ENCODE measurements at places on chromosomes 3 and 15.

- DNase-seq: peak; percentile 75
Observed at GRCh38 chr3:154943981-154944380, 136.1 kb upstream of the MME start.

- DNase-seq: peak; percentile 77
Observed at GRCh38 chr15:74790080-74790916, 8.4 kb downstream of the CSK start.

DNA sequence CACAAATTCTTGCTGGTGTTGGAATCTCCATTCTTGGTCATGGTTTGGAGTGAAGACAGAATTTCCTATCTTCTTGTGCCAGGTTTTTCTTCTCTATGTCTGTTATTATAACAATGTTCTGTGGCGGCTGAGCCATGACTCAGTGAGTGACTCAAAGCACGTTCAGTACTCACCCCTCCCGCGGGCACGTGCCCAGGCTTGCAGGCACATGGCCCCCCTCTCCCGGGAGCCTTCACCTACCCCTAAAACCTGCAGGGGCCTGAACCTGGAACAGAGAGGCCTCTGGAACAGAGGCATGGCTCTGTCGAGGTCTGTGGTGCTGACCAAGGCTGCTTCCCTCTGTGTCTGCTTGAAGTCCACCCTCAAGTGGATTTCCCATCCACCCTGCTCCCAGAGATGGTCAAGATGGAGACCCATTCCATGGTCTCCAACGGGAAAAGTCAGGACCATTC, 27.6 kb downstream of the PLXNB1 start:
- DNase-seq: peak; percentile 87

DNA sequence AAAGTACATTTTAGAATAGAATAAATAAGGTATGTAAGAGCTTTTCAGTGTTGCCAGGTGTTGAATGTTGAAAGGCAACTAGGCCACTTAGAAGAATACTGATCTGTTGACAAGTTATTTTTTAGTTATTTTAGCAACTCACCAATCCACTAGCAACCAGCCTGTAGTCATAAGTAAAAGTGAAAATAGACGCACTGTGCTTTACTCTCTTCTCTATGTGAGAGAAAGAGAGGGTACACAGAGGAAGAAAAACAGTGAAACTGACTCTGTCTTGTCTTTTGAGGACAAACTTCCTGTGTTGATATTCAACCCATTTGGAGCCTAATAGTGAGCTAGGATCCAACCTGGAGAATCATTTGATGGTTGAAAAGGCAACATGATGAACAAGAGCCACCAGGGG, 327.1 kb upstream of the GOLIM4 start:
- no peak for DNase-seq

DNA sequence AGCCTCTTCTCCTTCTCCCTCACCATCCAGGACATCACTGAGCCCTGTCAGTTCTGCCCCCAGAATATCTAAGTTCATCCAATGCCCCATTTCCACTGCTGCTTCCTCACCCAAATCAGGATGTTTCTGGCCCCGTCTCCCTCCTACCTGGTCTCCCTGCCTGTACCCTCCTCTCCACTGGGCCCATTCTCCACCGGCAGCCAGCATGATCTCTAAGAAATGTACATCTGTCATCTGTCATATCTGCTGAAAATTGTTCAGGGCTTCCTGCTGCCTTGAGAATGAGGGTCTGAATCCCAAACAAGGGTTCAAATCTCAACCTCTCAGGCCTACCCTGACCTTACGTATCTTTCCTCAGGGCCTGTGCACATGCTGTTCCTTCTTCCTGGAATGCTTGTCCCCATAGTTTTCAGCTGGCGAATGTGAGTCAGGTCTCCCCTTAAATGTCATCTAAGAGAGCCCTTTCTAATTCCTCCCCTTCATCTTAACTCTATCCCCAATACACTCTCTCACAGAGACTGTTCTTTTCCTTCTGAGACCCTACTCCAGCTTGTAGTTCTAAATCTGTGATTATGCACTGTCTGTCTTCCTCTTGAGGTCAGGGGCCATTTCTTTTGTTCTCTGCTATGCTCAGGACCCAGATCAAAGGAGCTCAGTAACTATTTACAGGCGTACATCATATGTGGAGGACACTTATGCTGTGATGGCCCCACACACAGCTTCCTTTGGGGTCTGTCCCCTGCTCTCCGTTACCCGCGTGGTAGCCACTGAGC, 40.8 kb downstream of the SMAD3 start:
- no peak for DNase-seq

DNA sequence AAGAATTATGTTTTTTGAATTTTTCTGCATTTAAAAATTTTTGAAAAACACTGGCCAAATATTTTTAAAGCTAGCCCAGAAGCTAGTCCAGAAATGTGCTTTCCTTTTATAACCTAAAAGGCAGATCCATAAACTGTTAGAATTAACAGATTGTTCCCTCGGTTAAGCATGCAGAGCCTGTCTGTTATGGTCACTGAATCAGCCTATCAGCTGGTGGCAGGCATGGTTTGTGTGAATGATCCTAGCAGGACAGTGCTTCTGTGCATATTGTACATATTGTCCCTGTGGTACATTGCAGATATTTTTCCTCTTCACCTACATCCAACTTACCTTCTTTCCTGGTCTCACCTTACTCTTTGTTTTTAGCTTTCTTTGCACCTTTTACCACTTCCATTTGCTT, 53.3 kb downstream of the RARB start:
- DNase-seq: no peak

DNA sequence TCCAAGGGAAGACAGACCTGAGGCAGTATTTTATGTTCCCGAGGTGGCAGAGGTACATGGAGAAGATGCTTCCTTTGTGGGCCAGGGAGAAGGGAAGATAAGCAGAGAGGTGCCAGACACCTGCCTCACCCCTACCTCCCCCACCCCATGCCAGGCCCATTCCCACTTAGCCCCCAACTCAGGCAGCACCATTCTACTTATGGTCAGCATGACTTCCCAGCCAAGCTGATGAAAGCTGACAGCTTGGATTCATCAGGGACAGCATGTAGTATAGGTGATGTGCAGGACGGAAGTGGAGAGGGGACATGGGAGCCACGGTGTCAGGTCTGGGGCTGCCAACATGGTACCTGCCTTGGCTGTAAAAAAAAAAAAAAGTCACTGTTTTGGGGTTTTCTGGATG, 57.5 kb upstream of the CSPG4 start:
- no peak for DNase-seq

- DNase-seq: no peak
Observed at GRCh38 chr3:184825121-184825820, 13.3 kb downstream of the VPS8 start.

DNA sequence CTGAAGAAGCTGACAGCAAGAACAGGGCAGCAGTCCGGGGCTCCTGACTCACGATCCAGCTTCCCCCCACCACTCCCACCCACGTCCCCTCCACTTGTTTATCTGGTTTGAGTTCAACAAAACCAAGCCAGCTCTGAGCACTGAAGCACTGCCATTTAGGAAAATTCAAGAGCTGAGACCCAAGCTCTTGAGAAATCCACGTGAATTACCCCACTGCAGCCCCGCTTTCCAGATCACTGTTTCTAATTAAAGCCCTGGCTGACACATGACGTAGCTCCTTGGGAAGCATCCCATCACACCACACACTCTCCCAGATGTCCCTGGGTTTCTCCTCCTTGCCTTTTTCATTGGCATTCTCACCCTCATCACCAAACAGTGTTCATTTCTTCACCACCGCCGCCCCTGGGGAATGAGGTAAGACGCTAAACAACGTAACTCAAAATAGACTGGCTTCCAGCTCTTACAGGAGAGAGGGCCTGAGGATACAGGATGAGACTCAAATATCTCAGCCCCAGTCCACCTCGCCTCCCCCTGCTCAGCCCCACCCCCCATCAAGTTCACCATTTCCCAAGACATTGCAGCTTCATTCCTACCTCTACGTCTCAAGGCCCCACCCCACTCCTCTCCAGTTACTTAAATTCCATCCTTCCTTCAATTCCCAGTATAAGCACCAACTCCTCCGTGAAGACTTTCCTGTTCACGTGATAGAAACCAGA, 95.4 kb downstream of the SRGAP3 start:
- no peak for DNase-seq

- DNase-seq: no peak
Observed at GRCh38 chr15:80819001-80819400, 39.8 kb downstream of the CEMIP start.

DNA sequence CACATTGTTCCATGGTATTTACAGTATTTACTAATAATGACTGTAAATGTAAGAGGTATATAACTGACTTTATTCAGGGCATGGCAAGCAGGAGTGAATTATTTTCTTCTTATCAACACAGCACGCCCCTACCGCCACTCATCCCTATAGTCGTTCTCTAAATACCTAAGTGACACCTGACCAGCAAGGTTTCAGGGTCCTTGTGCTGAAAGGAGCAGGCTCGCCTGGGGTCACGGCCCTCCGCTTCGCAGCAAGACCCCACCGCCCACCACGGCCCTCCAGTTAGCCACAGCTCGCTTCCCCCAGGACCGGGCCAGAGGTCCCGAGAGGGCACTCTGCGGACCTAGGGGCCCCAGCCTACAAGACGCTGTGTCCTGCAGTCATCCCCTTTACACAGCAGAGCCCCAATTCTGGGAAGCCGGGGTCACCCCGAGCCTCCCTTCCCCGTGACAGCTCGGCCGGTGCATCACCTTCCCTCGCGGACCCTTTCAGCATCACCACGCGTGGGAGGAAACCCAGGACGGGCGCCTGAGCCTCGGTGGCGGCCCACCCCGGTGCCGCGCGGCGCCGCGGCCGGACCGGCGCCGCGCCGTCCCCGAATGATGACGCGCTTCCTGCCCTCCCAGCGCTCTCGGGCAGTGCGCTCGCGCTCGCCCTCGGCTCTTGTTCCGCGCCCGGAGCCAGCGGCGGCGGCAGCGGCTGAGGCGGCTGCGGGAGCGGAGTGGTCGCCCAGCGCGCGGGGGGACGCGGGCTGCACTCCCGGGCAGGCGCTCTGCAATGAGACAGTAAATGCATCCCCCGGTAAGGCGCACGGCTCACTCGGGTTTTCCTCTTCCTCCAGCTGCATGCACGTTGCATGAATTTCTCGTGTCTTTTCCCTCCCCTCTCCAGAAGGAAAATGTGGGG, 225.1 kb upstream of the C2CD4B start:
- DNase-seq: peak; percentile 79

GRCh38 chr3:55819005-55819404, 331.9 kb upstream of the WNT5A start:
- DNase-seq: no peak

DNA sequence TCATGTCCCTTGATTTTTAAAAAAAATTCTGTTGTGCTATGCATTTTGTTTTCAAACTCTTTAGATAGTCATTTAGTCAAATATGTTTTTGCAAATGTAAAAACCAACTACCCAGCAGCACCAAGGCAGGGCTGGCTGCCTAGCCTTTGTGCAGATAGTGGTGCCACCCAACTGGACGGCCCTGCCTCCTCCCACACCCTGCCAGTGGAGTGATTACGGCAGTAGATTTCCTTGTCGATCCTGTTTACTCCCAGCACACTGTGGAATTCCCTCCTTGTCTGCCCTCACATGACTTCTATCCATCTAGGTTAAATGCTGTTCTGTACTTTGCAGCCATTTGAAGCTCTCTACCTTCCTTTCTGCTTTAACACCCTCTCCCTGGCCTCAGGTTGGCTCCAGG, 79.4 kb upstream of the PLXNA1 start:
- DNase-seq: no peak

DNA sequence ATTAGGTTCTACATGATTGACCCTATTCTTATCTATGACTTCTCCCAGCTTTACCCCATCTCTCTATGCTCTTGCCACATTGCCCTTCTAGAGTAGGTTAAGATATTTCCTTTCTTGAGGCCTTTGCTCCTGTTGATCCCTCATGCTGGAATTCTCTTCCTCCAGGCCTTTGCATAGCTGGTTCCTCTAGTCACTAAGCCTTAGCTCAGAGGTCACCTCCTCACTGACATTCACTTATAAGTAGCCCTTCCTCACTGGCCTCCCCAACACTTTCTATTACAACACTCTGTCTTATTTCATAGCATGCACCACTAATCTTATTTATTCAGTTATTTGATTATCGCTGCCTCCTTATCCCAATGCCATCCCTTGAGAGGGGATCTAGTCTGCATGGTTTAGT, 228.4 kb upstream of the COL8A1 start:
- DNase-seq: peak; percentile 42

DNA sequence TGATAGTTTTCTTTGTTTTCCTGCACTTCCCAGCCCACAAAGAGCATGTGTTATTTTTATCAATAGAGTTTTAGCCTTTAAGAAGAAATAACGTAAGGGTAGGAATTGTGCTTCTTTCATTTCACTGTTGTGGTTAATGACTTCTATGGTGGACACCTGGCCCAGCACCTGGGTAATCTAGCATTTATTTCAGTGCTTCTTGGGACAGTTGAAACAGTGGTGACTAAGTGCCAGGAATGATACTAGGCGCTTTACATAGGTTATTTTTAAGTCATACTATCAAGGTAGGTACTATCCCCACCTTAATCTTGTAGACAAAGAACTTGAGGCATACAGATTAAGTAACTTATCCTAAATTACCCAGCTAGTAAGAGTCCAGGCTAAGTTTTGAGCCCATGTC, 243.8 kb downstream of the SOX2 start:
- DNase-seq: no peak

DNA sequence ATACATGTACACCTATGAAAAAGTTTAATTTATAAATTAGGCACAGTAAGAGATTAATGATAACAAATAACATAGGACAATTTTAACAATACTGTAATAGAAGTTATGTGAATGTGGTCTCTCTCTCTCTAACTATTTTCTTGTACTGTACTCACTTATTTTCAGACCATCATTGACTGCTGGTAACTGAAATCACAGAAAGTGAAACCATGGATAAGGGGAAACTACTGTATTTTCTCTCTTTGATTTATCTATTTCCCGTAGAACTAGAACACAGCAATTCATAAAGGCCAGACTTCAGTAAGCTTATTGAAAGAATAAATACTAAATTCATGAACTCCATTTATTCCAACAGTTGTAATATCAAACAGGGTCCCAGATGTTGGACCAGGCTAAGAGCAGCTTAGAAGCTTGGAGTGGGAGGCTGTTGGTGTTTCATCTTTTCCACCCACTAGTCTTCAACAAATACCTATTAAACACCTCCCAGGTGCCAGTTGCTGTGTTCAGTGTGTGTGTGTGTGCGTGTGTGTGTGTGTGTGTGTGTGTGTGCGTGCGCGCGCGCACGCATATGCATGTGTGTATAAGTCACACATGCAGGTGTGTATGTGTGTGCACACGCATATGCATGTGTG, 235.4 kb downstream of the FOXP1 start:
- no peak for DNase-seq

GRCh38 chr3:41640076-41640475, 321.8 kb downstream of the ULK4 start:
- no peak for DNase-seq
